ENCODE measurements at places on chromosomes 7 and 10.

DNA sequence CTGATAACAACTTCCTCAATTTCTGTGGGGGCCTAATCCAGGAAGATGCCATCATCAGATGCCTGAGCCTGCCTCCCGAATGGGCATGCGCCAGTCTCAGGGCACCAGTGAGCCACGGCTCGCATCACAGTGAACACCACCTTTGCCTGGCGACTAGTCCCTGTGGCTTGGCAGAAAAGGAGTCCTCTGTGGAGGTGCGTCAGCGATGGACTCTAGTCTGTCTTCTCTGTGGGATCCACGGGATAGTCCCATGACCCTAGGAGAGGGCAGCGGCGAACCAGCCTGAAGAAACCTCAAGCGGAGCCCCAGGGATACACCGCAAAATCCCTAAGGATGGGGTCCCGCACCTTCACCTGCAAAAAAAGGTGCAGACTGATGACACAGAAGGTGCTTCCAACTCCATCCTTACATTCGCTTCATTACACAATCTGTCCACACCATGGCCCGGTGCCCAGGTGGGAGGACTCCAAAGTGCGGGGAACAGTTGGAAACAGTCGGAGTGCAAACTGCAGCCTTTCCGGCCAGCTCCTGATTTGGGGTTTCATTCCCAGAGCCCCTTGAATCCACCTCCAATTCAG lies 35.1 kb upstream of the ZNF273 start:
- H3K36me3 ChIP-seq, result no peaks in the 10 kb centered on the region
- H3K4me3 ChIP-seq, result no peak overlapping the region
- no peak overlapping the region for H3K27ac ChIP-seq

GRCh38 chr7:93008833-93009232 lies 108.9 kb downstream of the SAMD9 start:
- no peak for DNase-seq
- H3K27me3 ChIP-seq, result no peaks in the 10 kb centered on the region
- H3K4me1 ChIP-seq, result peaks cover 16% of the 10 kb centered on the region
- H3K27ac ChIP-seq, result no peak overlapping the region
- no peaks in the 10 kb centered on the region for H3K36me3 ChIP-seq

DNA sequence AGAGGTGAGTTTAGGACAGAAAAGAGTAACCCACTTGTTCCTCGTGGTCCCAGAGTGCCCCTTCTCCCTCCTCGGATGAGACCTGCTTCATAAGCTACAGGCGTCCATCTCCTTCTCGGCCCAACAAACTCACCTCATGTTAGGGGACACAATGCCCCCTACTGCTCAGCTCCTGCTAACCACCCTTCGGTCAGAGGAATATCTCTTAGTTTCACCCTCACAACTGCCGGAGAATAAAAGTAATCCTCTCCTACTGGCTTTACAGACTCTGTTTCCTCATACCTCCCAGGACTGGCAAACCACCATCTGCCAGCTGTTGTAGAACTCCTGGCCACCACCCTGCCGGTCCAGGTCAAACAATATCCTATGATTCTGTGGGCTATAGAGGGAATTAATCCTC lies 3.2 kb downstream of the AKR1B15 start:
- no peak overlapping the region for H3K4me3 ChIP-seq
- H3K36me3 ChIP-seq, result no peaks in the 10 kb centered on the region
- H3K4me1 ChIP-seq, result 0 out of 2 replicates have a peak, but pooled peaks cover 3% of the 10 kb centered on the region
- H3K27ac ChIP-seq, result no peak overlapping the region
- peak; percentile 6 for DNase-seq

GRCh38 chr7:97576043-97576442 lies 155.8 kb upstream of the TAC1 start:
- no peak overlapping the region for H3K27ac ChIP-seq
- no peak overlapping the region for H3K4me3 ChIP-seq
- H3K27me3 ChIP-seq, result no peaks in the 10 kb centered on the region
- no peaks in the 10 kb centered on the region for H3K36me3 ChIP-seq
- no peak for DNase-seq

DNA sequence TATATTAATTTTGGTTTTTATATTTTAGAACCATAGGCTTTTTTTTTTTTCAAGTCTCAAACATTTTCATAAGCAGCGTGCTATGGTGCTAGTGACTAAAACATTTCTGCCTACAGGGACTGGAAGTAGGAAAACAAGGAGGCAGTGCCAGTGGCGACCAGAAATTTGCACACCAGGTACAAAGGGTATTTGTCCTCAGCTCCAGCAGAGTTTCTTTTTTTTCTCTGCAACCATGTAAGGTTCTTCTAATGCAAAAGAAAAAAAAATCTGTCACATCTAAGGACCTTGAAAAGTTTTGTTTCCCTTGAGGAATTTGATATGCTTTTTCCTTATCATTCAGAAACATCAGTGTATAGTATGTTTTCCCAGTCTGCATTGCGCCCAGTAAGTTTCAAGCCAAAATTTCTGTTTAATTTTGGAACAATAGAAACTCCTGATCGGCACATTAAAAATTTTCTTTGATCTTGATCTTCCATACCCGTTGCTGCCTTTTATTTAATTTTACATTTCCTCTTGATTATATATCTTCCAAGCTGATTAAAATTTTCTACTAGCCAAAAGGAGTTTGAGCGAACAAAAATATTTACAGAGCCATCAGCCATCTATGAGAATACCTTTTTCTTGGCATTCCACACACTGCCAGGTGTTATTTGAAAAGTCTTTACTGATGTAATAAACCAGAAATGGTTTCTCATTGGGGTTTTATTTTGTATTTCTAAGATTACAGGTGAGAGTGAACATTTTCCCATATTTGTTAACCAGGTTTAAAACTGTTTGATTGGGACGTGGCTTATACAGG lies 956 bp upstream of the KLHDC10 start:
- DNase-seq, result no peak
- peak overlapping the region; percentile 97 for H3K4me3 ChIP-seq
- peaks cover 12% of the 10 kb centered on the region for H3K4me1 ChIP-seq
- H3K27ac ChIP-seq, result peak overlapping the region; percentile 44
- no peaks in the 10 kb centered on the region for H3K36me3 ChIP-seq

DNA sequence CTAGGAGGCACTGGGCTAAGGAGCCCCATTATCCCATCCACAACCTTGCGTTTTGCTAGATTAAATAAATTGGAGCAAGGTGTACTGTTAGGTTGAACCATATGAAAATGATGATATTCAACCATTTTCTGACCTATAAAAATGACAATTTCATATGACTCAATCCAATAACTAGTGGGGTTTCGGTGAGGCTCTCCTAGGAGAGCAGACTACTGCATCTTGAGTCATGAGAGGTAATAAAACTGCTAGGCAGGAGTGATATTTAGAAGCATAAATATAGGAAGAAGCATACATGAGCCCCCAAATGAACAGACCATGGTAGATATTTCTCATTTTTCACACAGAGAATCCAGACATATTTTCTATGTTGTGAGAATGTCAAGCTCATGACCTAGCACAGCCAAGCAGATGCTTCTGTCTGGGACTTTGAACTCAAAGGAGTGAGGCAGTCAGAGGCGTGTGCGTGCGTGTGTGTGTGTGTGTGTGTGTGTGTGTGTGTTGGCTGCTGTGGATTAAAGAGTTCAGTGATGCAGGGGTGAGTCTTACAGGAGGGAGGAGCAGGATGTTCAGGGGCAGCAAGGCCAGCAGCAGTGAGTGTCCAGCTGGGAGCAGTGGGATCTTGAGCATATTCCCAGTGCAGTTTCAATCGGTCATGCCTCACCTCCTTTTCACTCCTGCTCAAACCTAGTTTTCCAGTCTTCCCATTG lies 17.8 kb upstream of the WDR11 start:
- no peak overlapping the region for H3K4me3 ChIP-seq
- H3K27me3 ChIP-seq, result peaks cover 4% of the 10 kb centered on the region
- no peaks in the 10 kb centered on the region for H3K4me1 ChIP-seq
- H3K27ac ChIP-seq, result no peak overlapping the region
- peak; percentile 11 for DNase-seq

DNA sequence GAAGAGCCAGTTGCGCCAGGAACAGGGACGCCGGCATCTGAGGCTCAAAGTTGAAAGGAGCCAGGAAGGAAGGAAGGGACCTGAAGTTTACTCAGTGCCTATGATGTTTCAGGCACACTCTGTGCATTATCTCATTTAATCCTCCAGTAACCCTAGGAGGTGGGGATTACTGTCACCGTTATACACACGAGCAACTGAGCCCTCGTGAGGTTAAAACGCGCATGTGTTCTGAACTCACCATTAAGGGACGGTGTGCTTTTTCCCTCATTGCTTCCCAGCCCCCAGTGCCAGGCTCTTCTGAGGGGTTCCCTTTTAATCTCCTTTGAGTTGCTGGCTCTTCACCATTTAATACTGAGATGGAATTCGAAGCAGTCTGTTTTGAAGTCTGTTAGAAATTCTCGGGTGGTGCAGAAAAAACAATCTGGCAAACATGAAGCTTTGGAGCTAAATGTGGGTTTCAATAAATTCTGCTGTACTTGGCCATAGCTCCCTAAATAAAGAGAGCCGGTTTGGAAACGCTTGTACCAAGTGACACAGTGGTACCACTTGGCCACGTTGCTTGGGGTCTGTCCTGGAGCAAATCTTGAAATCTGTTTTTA lies 102.2 kb downstream of the TAX1BP1 start:
- no peaks in the 10 kb centered on the region for H3K36me3 ChIP-seq
- no peaks in the 10 kb centered on the region for H3K4me1 ChIP-seq
- DNase-seq, result peak; percentile 21

DNA sequence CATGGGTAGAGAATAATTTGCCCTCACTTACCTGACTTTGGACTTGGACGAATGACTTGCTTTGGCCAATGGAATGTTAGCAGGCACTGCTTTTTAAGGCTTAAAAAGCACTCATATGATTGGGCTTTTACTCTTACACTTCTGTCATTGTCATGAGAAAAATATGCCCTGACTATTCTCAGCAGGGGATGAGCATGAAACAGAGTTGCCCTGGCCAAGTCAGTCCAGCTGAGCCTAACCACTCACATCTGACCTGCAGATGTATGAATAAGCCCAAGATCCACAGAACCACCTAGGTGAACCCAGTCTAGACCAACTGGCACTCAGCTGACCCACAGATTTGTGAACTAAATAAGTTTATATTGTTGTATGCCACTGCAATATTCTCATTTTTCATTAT lies 573.5 kb downstream of the TNS3 start:
- H3K4me3 ChIP-seq, result no peak overlapping the region
- no peaks in the 10 kb centered on the region for H3K27me3 ChIP-seq
- 0 out of 2 replicates have a peak, but pooled peaks cover 8% of the 10 kb centered on the region for H3K4me1 ChIP-seq
- peak; percentile 43 for DNase-seq
- H3K36me3 ChIP-seq, result no peaks in the 10 kb centered on the region
- H3K27ac ChIP-seq, result no peak overlapping the region

DNA sequence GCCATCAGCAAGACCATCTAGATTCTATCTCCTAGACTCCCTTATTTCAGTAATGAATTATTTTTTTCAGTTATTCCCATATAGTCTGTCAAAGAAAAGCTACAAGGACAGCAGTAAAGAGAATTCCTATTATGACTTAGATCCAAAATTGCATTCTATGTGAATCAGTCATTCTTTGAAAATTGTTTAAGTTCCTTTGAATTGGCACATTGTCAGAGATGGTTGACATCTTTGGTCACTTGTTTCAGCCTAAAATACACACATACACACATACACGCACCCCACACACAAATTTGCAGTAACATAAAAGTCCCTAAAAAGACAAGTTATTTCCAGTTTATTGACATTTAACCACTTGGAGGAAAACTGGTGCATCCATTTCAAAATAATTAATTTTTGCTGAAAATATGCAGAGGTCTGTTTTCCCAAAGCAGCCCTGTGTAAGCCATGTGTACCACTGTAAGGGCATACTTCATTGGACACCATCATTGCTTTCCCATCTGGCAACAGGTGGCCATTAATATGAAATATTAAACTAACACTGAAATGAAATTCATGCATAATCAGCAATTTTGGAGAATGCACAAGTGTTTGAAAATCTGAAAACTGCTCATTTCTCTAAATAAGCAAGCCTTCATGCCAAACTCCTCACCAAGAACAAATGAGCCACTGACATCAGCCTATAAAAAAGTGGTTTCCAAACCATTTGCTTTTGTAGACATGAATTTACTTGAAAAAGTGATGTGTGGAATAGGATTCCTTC lies 121.7 kb upstream of the COL1A2 start:
- H3K4me1 ChIP-seq, result peaks cover 8% of the 10 kb centered on the region
- DNase-seq, result peak; percentile 29
- H3K27me3 ChIP-seq, result no peaks in the 10 kb centered on the region
- H3K4me3 ChIP-seq, result no peak overlapping the region

- no peak for DNase-seq
- H3K27me3 ChIP-seq, result no peaks in the 10 kb centered on the region
- no peaks in the 10 kb centered on the region for H3K4me1 ChIP-seq
- no peak overlapping the region for H3K27ac ChIP-seq
These were observed 102.5 kb upstream of the CCDC6 start for GRCh38 chr10:60008816-60009215.

GRCh38 chr10:92575961-92576360 lies 2.1 kb upstream of the IDE start:
- H3K4me1 ChIP-seq, result peaks cover 30% of the 10 kb centered on the region
- H3K27me3 ChIP-seq, result no peaks in the 10 kb centered on the region
- no peaks in the 10 kb centered on the region for H3K36me3 ChIP-seq
- no peak overlapping the region for H3K4me3 ChIP-seq
- no peak overlapping the region for H3K27ac ChIP-seq

DNA sequence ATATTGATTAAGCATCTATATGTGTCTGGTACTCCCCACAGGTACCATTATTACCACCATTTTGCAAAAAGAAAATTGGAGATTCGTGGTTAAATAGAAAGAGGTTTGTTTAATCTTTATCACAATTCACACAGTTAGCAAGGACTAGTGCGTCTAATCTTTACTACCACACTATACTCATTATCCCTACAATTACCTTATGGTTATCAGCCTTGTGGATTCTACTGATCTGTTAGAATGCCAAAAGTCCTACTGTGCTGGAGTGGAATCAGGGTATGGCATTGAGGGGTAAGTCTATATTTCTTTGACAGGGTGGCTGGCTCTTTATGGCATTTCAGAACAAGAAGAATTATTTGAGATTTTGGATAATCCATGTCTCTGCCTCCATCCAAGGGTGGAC lies 156.1 kb downstream of the RNLS start:
- no peak overlapping the region for H3K4me3 ChIP-seq
- no peak overlapping the region for H3K27ac ChIP-seq
- DNase-seq, result no peak
- H3K27me3 ChIP-seq, result no peaks in the 10 kb centered on the region
- H3K4me1 ChIP-seq, result peaks cover 11% of the 10 kb centered on the region

GRCh38 chr10:131724169-131724545 lies 176.7 kb upstream of the PPP2R2D start:
- no peaks in the 10 kb centered on the region for H3K36me3 ChIP-seq
- H3K27ac ChIP-seq, result no peak overlapping the region
- no peak overlapping the region for H3K4me3 ChIP-seq
- H3K4me1 ChIP-seq, result no peaks in the 10 kb centered on the region
- H3K27me3 ChIP-seq, result no peaks in the 10 kb centered on the region

DNA sequence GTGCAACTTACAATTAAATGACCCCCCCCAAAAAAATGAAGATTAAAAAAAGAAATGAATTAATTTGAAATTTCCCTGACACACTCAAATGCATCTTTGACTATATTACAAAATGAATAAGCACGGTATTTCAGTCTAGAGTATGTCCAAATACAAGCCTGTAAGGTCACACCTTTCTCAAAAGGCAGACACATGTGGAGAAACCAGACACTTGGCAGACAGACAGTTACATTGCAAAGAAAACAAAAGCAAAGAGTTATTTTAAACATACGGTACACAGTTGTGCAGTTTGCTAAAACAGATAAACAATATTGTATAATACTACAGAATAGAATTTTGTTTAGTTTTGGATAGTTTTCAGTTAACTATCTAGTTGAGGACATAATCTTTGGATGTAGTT lies 153.0 kb downstream of the ATE1 start:
- H3K36me3 ChIP-seq, result no peaks in the 10 kb centered on the region
- H3K4me3 ChIP-seq, result no peak overlapping the region
- H3K4me1 ChIP-seq, result peaks cover 31% of the 10 kb centered on the region
- no peaks in the 10 kb centered on the region for H3K27me3 ChIP-seq

- H3K27me3 ChIP-seq, result no peaks in the 10 kb centered on the region
- H3K4me3 ChIP-seq, result no peak overlapping the region
- peaks cover 10% of the 10 kb centered on the region for H3K4me1 ChIP-seq
- DNase-seq, result no peak
These were observed 138.3 kb downstream of the DOCK4 start for GRCh38 chr7:112067632-112068540.

All from GM23248 (cell line).